ENCODE measurements at places on chromosomes 2 and 18.
A peak's percentile ranks its signal among the peaks of the same experiment; 100 is the strongest.

DNA sequence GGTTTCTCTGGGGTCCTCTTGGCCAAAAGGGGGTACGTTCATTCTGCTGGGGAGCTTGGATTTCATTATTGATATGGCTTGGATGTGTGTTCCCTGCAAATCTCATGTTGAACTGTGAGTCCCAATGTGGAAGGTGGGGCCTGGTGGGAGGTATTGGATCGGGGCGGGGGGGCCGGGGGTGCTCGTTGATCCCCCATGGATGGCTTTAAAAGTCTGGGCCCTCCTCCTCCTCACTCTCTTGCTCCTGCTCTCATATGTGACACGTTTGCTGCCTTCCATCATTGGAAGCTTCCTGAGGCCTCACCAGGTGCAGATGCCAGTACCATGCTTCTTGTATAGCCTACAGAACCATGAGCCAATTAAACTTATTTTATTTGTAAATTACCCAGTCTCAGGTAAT lies 11.8 kb downstream of the DBI start:
- no peak for DNase-seq

DNA sequence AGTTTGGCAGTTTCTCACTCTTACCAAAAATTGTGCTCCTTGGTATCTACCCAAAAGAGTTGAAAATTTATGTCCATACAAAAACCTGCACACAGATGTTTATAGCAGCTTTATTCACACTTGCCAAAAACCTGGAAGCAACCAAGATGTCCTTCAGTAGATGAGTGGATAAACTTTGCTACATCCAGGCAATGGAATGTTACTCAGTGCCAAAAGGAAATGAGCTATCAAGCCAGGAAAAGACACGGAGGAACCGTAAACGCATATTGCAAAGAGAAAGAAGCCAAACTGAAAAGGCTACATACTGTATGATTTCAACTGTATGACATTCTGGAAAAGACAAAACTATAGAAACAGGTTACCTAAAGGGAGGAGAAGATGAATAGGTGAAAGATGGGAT lies 36.1 kb downstream of the TMEM163 start:
- no peak for DNase-seq

GRCh38 chr2:232388324-232388891 lies 9.9 kb downstream of the ALPP start:
- no peak for DNase-seq

GRCh38 chr2:232970051-232970450 lies 43.0 kb downstream of the NGEF start:
- DNase-seq: no peak

DNA sequence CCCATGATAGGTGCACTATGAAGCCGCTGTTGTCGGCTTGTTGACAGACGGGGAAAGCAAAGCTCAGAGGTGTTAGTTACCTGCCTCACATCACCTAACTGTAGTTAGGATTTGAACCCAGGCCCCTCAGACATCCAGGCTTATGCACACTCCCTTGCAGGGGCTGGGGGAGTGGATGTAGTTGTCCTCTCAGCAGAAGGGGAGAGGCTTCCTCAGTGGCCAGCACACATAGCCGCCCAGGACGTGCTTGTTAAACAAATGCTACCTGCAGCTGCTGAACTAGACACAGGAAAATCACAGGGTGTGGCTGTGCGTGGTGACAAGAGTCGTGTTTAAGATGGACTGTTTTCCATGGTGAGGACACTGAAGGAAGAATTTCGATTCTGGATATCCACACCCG lies 39.2 kb downstream of the GREB1 start:
- DNase-seq: no peak

- no peak for DNase-seq
These were observed 16.4 kb downstream of the MTCL1 start for GRCh38 chr18:8721716-8722115.

GRCh38 chr2:10369269-10370255 lies 66.9 kb downstream of the HPCAL1 start:
- no peak for DNase-seq

GRCh38 chr2:153416071-153416470 lies 62.5 kb downstream of the RPRM start:
- DNase-seq: no peak

- no peak for DNase-seq
These were observed 434.5 kb downstream of the XIRP2 start for GRCh38 chr2:167322795-167323194.

- peak; percentile 72 for DNase-seq
These were observed 166.4 kb downstream of the PDE11A start for GRCh38 chr2:177906041-177906718.

- DNase-seq: no peak
These were observed 5.4 kb downstream of the CLASP1 start for GRCh38 chr2:121643877-121644276.

DNA sequence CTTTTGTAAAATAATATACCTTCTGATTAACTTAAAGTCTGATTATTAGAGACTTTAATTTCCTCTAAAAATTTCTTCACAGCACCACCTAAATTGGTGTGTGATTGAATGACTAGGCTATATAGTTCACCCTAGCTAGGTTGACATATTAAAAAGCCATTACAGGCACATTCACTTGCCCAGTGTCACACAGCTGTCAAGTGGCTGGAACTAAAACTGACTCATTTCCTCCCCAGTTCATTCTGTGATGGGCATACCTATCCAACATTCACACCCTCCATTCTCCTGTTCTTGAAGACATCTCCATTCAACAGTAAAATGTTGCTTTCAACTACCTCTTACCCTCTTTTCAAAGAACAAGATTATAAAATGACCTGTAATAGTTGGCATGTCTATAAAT lies 334.5 kb downstream of the ARHGAP15 start:
- no peak for DNase-seq

DNA sequence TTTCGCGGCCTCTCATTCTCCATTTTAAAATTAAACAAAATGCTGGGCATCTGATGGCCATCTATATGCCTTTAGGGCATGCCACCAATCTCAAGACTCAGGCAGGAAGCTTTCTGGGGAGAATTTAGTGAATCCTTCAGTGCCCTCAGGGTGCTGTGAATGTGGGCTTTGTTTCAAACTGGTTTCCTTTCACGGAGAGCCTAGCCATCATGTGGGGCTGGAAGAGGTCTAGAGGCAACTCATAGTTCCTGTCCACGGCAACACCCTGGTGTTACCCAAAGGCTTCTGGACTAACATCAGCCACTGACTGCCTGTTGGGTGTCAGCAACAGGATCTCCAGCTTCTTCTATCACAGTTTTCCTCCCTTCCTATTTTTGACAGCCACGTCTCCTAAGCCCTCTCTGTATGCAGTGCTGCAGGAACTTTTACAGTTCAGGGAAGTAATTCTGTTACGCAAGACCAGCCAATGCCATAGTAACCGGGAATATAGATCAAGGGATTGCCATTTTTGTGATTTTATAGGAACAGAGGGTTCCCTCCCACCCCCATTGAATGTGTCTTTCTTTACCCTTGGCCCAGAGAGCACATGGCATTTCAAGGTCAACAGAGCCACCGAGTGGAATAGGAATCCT lies 7.9 kb upstream of the WDR33 start:
- DNase-seq: no peak

- DNase-seq: no peak
These were observed 857 bp upstream of the CROCC2 start for GRCh38 chr2:240905176-240905781.

- no peak for DNase-seq
These were observed 143.7 kb downstream of the ATL2 start for GRCh38 chr2:38233231-38233983.

DNA sequence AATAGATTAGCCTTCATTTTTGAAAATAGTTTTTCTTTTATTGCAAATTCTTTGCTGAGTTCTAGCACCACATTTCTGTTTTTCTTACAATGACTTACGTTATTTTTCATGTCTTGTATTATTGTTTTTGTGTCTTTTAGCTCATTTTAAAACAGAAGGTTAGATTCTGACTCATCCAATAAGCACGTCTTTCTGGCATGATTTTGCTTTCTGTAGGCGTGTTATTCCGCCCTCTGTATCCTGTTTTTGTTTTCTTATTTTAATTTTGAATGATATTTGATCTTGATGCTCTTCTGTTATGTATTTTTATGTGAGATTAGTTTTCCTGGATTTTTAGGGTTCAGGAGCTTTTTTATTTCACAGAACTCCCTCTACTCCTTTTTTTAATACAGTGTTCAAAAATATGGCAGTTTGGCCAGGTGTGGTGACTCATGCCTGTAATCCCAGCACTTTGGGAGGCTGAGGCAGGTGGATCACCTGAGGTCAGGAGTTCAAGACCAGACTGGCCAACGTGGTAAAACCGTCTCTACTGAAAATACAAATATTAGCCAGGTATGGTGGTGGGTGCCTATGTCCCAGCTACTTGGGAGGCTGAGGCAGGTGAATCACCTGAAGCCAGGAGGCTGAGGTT lies 145.0 kb downstream of the CLIP4 start:
- DNase-seq: no peak

- no peak for DNase-seq
These were observed 51.3 kb upstream of the CAB39 start for GRCh38 chr2:230661072-230661957.

DNA sequence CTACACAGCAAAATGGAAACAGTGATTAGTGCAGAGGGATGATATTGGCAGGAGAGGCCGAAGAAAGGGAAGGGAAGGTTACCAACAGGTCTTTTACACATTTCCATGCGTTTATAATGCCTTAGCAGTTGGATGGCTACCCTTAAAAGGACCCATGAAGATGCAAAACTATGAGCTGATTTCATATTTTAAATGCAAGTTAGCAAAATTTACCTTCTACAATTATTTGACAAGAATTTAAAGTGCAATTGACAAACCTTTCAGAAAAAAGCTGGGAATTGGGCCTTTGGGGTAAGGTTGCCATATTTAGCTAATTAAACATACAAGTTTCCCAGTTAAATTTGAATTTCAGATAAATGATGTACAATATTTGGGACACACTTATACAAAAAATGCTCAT lies 13.3 kb downstream of the DNER start:
- no peak for DNase-seq
